ENCODE measurements at places on chromosomes 2 and 18. TPM values are rescaled to one million over a fixed set of nuclear protein-coding genes. Genes with fewer than 3 reads are reported as not detected.
A peak's percentile ranks its signal among the peaks of the same experiment; 100 is the strongest.

PID1 gene
- total RNA-seq: 0.79 TPM

DNA sequence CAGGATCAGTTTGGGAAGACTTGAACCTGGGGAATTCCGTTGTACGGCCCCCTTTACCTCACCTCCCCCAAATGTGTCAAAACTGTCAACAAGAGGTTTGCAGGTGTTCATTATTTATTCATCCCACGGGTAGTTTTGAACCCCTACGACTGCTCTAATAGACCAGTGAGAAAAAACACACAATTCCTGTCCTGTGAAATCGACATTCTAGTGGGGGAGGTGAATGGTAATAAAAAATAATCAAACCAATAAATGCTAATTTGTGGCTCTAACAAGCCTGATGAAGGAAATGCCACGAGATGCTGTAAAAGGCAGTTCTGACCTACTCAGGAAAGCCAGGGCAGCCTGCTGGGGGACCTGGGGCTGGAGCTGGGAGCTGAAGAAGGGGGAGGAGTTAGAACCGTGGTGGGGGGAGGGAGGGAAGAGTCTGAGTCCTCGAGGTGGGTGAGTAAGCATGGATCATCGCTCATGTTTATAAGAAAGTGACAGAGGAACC is 463 bp upstream of the DNAJB2 start:
- DNase-seq: no peak
- H3K27me3 ChIP-seq: peaks cover 14% of the 10 kb centered on the region
- H3K4me1 ChIP-seq: peaks cover 15% of the 10 kb centered on the region
- H3K27ac ChIP-seq: peak overlapping the region; percentile 97

DNA sequence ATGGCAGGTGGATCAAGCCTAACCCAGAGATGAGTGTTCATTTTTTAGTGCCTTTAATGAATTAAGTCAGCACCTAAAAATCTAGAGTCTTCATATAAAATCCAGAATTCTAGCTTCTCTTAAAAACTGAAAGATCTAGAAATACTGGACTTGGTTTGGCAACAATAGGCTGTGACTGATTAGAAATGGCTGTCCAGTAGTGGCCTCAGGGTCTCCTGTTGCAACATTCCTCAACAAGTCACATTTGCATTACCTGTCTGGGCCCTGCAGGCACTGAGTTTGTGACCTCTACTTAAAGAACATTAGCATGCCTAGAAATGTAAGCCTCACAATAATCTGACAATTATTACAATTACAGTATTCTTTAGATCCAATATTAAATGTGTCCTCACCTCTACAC is 33.1 kb downstream of the MBD2 start:
- H3K36me3 ChIP-seq: peaks cover 8% of the 10 kb centered on the region
- no peak for DNase-seq
- peak overlapping the region; percentile 2 for H3K4me3 ChIP-seq
- H3K27ac ChIP-seq: peak overlapping the region; percentile 92

DNA sequence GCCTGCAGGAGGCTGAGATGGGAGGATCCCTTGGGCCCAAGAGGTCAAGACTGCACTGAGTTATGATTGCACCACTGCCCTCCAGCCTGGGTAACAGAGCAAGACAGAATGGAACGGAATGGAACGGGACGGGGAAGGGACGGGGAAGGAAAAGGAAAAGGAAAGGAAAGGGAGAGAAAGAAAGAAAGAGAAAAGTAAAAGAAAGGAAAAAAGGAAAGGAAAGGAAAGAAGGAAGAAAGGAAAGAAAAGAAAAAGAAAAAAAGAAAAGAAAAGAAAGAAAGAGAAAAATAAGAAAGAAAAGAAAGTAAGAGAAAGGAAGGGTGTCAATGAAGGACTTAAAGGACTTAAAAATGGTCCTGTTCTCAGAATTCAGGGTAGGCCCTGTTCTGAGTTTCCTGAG is 4.3 kb upstream of the SPOPL start:
- H3K36me3 ChIP-seq: peaks cover 13% of the 10 kb centered on the region
- H3K27me3 ChIP-seq: no peaks in the 10 kb centered on the region
- H3K4me1 ChIP-seq: peaks cover 28% of the 10 kb centered on the region
- no peak overlapping the region for H3K4me3 ChIP-seq
- no peak for DNase-seq

GRCh38 chr18:39805218-39805617 is 2149.8 kb upstream of the PIK3C3 start:
- H3K4me3 ChIP-seq: no peak overlapping the region
- H3K27me3 ChIP-seq: peaks cover 5% of the 10 kb centered on the region
- H3K36me3 ChIP-seq: no peaks in the 10 kb centered on the region
- H3K27ac ChIP-seq: no peak overlapping the region

DNA sequence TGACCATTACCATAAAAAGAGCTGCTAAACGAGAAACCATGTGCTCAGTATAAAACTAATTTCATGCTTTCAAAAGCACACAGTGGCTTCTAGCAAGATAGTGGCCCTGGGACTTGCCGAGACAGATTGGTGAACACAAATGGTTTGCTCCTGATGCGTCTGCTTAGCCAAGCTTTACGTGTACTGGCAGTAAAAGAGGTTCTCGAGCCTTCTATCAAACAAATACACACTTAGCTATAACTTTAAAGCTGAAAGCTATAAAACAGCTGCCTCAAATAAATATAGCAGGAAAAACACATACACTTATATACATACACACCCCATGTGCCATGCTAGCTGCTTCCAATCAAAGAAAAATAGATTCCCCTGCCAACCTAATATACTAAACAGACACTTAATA is 117.0 kb downstream of the ZNF385B start:
- H3K27ac ChIP-seq: no peak overlapping the region
- no peaks in the 10 kb centered on the region for H3K4me1 ChIP-seq
- DNase-seq: no peak
- H3K4me3 ChIP-seq: no peak overlapping the region

- H3K4me3 ChIP-seq: no peak overlapping the region
- no peaks in the 10 kb centered on the region for H3K27me3 ChIP-seq
- DNase-seq: no peak
- H3K4me1 ChIP-seq: peaks cover 44% of the 10 kb centered on the region
- H3K27ac ChIP-seq: peak overlapping the region; percentile 4
Observed at GRCh38 chr18:421247-422155, 79.0 kb downstream of the COLEC12 start.

Measured in type B pancreatic cell (in vitro differentiated cells).